ENCODE measurements at places on chromosomes 3 and 15. TPM values are rescaled to one million over a fixed set of nuclear protein-coding genes. Genes with fewer than 3 reads are reported as not detected.

DNA sequence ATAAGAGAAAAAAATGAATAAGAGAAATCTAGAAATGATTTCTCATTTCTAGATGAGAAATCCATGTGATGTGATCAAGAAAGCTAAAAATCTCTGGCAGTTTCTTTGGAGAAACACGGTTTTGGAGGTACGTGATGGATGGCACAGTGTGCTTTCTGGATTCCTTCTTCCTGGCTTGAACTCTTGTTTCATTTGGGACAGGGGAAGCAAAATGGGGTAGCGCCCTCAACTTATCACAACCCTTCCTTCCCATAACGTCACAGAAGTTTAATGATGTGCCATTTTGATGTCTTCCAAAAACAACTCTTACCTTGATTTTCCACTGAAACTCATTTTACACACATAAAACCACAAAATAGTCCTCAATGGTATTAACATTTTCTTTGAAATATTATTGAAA is 1037.3 kb downstream of the ROBO2 start:
- no peak for DNase-seq

The MUC4 gene
- total RNA-seq = 0.11 TPM

GRCh38 chr15:91356083-91356482 is 256.0 kb downstream of the SV2B start:
- DNase-seq = no peak

- no peak for DNase-seq
These were observed 100.3 kb downstream of the APBA2 start for GRCh38 chr15:28986108-28986507.

- DNase-seq = no peak
These were observed 14.7 kb upstream of the RHO start for GRCh38 chr3:129513705-129514104.

GRCh38 chr3:184456476-184456875 is 76.6 kb downstream of the CHRD start:
- DNase-seq = no peak

DNA sequence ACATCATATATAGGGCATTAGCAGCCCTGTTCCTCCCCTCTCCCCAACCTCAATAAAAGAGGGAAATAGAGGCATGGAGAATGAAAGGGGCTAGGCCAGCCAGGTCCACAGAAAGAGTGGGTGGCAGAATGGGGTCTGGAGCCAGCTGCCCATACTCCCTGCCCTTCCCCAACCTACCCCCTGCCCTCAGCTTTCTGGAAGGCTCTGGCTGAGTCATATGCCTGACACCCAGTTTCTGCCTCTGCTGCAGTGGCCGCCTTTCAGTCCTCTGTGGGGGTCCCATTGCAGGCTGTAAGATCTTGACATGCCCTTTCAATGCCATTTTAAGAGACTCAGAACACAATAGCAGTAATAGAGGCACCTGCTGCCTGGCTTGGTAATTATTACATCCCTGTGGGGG is 95.7 kb downstream of the LINGO1 start:
- no peak for DNase-seq

The FBXW12 gene
- 0.37 TPM for total RNA-seq

GRCh38 chr3:100297784-100298183 is 36.8 kb upstream of the NIT2 start:
- no peak for DNase-seq

GRCh38 chr15:80817901-80818300 is 38.7 kb downstream of the CEMIP start:
- DNase-seq = no peak

DNA sequence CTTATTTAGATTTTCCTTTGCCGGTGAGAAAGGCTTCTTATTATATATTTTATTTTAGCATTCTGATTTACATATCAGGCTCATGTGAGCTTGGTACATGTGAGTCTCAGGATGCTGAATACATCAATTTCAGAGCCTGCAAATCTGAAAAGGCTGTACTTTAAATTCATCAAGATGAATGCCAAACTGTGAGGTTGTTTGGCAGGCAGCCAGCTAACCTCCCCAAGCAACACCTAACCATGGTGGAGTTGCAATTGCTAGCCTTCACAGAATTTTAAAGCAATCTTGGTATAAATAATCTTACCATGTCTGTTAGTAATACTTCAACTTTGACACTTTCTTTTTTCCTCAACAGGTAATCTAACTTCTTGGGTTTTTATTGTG is 252.5 kb downstream of the CDIN1 start:
- no peak for DNase-seq

The ACTC1 gene
- total RNA-seq = not detected

The SMAD3 gene
- total RNA-seq = 84.5 TPM

The MESP2 gene
- total RNA-seq = not detected

- no peak for DNase-seq
These were observed 583.8 kb downstream of the FOXP1 start for GRCh38 chr3:70999730-71000129.

- DNase-seq = no peak
These were observed 1308.8 kb downstream of the ROBO2 start for GRCh38 chr3:78348664-78349063.

The IL17RD gene
- total RNA-seq = 0.36 TPM

DNA sequence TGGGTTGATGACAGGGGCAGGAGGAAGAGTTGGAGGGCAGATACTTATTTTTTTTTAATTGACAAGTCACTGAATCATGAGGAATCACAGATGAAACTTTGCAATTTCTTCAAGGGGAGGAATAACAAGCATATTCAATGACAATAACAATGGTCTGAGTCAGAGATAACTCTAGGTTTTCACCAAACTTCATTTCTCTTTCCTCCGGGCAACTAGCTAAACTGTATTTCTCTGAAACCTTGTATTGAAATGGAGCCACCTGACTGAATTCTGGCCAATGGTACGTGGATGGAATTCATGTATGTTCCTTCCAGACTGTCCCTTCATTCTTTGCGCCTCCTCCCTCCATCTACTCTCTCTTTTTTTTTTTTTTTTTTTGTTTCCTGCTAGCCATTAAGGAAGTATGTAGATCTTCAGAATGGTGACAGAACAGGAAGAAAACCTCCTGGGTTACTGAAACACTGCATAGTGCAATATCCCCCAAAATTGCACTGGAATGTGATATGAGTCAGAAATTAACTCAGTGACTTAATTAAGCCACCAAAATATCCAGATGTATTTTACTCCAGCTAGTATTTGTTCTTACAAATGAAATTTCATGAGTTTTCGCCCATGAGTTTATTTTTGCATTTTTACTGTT is 495.4 kb downstream of the OTOL1 start:
- DNase-seq = no peak

DNA sequence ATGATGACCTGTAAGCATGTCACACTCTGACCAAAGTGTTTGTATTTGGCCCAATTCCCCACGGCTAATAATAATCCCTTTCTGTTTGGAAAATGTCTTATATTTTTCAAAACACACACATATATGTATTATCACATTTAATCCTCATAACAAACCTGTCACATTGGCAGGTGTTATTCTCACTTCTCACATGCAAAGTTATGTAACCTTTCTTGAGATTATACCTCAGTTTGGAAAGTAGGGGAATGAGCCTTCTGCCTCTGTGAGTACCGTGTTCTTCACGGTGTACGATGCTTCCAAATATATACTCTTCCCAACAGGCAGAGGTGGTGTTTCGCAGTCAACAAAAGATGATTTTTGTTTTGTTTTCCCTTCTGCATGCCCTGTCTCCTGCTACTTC is 205.6 kb downstream of the TP63 start:
- peak; percentile 8 for DNase-seq

The NR2C2 gene
- total RNA-seq = 62.1 TPM

DNA sequence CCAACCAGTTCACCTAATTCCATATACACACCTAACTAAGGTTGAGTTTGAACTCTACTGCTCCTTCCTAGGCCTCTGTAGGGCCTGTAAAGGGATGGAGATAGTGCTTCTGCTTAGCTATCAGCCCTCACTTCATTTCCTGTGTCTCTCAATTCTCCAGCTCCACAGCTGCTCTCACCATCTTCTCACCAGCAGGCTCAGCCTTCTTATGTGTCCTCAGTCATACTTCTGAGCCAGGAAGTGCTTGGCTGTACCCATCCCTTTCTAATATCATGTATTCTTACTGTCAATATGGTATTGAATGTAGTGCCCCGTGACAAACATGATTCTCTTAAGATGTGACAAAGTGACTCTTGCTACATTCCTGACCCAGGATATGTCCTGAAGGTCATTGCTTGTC is 116.9 kb downstream of the SLC9A9 start:
- no peak for DNase-seq

The COL8A1 gene
- total RNA-seq = 0.20 TPM

DNA sequence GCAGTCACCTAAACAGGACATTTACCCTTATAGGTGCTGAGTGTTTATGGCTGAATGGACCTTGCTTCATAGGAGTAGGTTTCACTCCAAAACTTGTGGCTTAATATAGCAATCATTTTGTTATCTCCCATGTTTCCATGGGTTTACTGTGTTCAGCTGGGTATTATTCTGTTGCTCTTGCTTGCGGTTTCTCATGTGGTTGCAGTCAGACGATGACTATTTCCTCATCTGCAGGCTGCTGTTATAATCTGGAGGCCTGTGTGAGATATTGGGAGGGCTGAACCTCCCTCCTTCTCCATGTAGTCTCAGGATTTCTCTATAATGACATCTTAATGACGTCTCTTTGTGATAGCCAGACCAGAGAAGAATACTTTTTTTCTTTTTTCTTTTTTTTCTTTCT is 98.1 kb downstream of the ZPLD1 start:
- DNase-seq = peak; percentile 3

DNA sequence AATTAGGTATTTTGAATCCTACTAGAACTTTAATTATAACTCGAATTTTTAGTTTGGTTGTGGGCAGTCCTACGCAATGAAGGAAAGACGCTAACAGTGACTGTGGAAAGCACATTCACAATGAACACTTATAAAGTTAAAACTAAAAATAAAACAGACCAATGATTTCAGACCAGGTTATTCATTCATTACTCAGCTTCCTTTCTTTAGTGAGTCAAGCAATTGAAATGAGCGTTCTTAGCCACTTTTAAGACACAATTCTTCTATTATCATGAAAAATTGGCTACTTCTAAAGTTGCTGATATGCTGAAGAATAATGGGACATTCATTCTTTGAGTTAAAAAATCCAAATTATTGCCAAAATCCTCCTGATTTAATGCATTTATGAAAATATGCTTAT is 66.0 kb upstream of the CMSS1 start:
- DNase-seq = no peak

The PDIA5 gene
- 8.1 TPM for total RNA-seq

DNA sequence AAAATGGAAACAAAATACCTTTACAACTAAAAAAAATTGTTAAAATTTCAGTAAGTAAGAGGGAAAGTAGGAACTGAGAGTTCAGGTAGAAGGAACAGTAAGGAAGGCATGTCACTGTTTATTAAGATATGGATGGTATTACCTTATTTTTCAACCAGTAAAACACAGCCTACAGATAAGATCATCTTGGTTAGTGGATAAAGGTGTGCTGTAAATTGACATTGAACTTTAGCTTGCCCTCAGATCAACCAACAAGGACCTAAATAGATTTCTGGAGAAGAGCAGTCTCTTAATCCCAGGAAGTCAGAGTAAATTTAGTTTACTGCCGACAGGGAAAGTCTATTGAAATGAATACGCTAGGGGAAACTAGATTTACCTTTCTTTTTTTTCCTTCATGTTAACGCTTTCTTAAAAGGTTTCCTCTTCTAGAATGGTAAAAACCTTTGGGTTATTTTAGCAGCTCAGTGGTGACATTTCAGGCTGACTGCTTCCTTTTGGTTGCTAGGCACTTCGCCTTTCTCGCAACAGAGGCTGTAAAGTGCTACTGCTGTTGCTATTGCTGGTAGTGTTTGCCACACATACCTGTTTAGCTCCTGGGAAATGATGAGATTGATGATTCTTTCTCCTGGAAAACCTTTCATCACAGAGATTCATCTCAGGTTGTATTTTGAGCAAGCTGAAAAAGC is 12.9 kb downstream of the DZIP3 start:
- no peak for DNase-seq

DNA sequence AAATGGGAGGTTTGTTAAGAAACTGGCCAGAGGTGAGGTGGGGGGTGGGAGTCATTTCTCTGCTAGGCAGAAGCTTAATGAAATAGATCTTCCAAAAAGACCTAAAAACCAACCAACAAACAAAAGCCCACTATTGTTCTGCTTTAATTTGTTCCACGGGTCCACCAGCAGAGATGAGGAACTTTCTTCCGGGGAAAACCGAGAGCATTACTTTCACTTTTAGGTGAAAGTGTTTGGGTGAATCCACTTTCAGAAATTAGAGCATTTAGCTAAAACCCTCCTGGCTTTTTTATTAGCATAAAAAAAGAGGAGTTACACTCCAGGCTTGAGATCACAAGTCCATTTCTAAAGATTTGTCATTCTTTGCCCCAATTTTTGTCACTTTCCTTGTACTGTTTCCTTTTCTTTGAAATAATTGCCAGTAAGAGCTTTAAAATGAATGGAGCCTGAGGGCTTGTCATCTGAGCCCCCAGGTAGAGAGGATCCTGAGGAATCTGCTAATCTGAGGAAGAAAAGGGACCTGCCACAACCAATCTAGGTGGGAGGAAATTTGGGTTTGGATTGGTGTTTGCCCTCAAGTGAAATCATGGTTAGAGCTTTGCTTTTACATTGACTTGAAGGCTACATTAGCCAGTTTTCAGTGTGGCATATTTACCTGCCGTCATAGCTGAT is 667.6 kb downstream of the NAALADL2 start:
- no peak for DNase-seq

- DNase-seq = no peak
These were observed 217.3 kb upstream of the GOLIM4 start for GRCh38 chr3:168312984-168313383.

DNA sequence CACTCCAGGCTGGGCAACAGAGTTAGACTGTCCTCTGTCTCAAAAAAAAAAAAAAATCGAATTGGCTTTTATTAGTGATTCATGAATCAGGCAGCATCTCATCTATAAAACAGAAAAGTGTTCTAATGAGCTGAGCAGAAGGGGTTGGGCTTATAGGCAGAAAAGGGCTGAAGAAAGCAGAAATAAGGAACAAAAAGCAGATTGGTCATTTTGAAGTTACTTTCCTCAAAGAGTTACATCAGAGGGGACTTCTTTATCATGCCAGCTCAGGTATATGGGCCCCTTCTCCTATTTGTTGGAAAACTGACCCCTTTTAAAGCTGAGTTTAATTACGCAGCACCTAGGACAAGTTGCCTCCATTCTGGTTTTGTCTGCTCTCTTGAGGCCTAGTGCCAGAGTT is 722 bp upstream of the POGLUT1 start:
- DNase-seq = no peak

The SH3GL3 gene
- not detected for total RNA-seq

The FETUB gene
- not detected for total RNA-seq

The MCTP2 gene
- total RNA-seq = 91.6 TPM

The PLCH1 gene
- not detected for total RNA-seq
